RPMI7951 (cell line): ENCODE measurements at places on chromosomes 12 and 14. TPM values are rescaled to one million over a fixed set of nuclear protein-coding genes. Genes with fewer than 3 reads are reported as not detected.

SOS2 gene
- 19.3 and 21.6 TPM in 2 replicates for total RNA-seq

LALBA gene
- total RNA-seq, result not detected in 2 replicates

STX2 gene
- 28.1 and 29.7 TPM in 2 replicates for total RNA-seq

GZMH gene
- not detected in 2 replicates for total RNA-seq

TWF1 gene
- total RNA-seq, result 188 and 222 TPM in 2 replicates

KRT72 gene
- not detected in 2 replicates for total RNA-seq

TMEM63C gene
- total RNA-seq, result not detected in 2 replicates

HHIPL1 gene
- 0.24 and 0.49 TPM in 2 replicates for total RNA-seq

PPP1R36 gene
- total RNA-seq, result 0.48 and 0.78 TPM in 2 replicates

RAB35 gene
- total RNA-seq, result 16.6 and 16.8 TPM in 2 replicates

TRMT61A gene
- total RNA-seq, result 3.8 and 5.3 TPM in 2 replicates

TGFB3 gene
- 1.8 and 3.6 TPM in 2 replicates for total RNA-seq

KCNA5 gene
- total RNA-seq, result not detected in 2 replicates

- no peak for DNase-seq
These were observed 113.3 kb upstream of the ATP2B1 start for GRCh38 chr12:89821896-89822295.

- peak; percentile 61 for DNase-seq
These were observed 81.7 kb upstream of the CCDC91 start for GRCh38 chr12:28108599-28108998.

DNA sequence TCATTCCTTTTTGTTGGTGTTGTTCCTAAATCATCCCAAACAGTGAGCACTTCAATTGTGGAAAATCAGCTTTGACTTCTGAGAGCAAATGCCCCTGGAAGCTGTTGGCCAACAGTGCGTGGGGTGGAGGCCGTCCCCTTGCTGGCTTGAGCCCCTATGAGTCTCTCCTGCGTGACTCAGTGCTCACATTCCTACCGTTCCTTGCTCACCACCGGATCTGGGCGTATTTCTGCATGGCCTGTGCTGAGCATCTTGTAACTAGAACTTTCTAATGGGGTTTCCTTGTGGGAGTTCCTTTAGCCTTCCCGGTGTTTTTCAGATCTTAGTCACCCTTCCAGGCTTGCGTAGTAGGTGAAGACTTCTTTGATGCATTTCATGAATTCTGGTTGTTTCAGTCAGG is 14.7 kb downstream of the SERPINA1 start:
- peak; percentile 95 for DNase-seq

DNA sequence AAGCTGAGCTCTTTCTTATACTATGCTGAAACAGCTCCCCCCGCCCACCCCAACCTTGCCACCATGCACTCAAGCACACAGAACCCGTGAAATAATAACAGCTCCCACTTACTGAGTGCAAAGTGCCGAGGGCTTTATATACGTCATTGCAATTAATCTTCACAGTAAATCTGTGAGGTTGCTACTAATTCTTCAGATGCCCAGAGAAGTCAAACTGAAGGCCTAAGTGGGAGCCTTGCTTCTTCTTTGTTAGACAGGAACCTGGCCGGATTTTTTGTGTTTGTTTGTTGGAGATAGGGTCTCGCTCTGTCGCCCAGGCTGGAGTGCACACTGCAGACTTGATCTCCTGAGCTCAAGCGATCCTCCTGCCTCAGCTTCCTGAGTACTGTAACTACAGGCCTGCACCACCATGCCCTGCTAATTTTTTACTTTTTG is 34.0 kb downstream of the VCPKMT start:
- DNase-seq, result no peak

- no peak for DNase-seq
These were observed 36.8 kb downstream of the RAD52 start for GRCh38 chr12:912466-913235.

DNA sequence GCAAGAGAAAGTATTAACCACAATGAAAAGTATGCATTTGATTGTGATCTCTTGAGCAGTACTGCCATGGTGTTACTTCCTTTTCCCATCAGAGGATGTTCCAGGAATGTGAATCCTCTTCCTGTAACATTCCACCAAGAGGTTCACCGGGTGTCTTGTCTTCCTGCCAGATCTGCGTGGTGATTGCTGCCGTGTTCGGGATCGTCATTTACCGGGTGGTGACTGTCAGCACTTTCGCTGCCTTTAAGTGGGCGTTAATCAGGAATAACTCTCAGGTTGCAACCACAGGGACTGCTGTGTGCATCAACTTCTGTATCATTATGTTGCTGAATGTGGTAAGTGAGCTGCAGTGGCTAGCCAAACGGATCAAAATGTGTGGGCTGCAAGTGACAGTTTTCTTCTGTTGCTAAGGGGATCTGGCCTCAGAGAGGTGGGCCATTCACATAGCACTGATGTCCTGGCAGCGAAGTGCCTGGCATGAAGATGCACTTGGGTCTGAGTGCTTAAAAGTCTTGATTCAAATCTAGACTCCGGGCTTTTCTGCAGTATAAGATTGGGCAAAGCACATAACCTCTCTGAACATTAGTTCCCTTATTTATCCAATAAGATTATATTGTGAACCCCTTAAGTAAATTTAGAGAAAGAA is 123.4 kb downstream of the SLC5A8 start:
- DNase-seq, result peak; percentile 8

GRCh38 chr14:74474376-74474775 is 18.7 kb downstream of the NPC2 start:
- DNase-seq, result no peak

- DNase-seq, result no peak
These were observed 26.2 kb downstream of the BCL11B start for GRCh38 chr14:99245564-99246511.

- peak; percentile 35 for DNase-seq
These were observed 56.7 kb downstream of the DGLUCY start for GRCh38 chr14:91170504-91171121.

GRCh38 chr14:63666335-63666734 is 24.7 kb upstream of the WDR89 start:
- DNase-seq, result no peak

DNA sequence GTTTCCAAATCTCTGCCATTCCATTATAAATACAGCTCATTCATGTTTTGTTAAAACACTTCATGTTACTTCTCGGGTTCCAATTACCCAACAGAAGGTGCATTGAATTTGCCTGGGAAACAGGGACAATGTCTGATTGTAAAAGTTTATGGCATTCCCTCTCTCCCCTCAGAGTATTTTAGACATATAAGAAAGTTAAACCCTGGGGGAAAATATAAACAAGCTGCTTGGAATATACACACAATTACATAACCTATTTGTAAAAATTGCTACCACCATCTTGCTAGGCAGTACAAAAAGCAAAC is 60.0 kb downstream of the BTG1 start:
- no peak for DNase-seq

GRCh38 chr14:75470238-75470797 is 42.5 kb downstream of the JDP2 start:
- no peak for DNase-seq

DNA sequence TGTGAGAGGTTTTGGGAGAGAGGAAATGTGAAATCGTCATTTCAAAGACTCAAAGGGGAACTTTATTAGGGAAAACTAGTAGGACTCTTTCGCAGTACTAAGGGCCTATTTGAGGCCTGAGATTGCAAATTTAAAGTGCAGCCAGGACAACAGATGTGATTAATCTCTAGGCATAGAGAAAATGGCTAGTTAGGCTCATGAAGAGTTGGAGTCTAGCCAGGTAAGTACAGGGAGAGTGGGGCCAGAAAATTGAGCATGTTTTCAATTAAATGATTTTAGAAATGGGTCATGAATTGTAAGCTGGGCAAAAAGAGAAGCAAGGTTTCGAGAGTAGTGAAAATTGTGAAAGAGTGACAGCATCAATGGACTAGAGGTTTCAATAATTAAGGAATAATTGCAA is 91.9 kb upstream of the LMNTD1 start:
- DNase-seq, result no peak

GRCh38 chr14:74591899-74592298 is 20.1 kb downstream of the LTBP2 start:
- DNase-seq, result peak; percentile 29

GRCh38 chr12:91176915-91177314 is 5.7 kb downstream of the DCN start:
- DNase-seq, result no peak

DNA sequence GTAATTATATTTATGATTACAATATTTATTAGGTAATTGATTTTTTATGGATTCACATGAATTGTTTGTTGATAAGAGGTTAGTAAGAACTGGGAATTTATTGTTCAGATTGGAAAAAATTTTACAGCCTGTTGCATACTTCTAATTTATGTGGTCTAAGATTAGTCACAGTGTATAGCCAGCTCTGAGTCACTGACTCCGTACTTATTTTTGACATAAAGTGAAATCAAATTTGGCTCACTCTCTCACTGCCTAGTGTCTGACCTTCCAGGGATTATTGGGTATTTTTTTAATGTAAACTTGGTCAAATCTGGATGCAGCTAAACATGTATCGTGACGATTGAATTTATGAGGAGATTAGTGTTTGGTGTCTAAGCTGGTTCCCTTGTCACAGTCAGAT is 109.3 kb downstream of the PTPRQ start:
- peak; percentile 80 for DNase-seq

GRCh38 chr14:71507681-71508080 is 424.5 kb upstream of the RGS6 start:
- DNase-seq, result no peak

GRCh38 chr12:101931498-101932326 is 54.3 kb downstream of the DRAM1 start:
- DNase-seq, result no peak

DNA sequence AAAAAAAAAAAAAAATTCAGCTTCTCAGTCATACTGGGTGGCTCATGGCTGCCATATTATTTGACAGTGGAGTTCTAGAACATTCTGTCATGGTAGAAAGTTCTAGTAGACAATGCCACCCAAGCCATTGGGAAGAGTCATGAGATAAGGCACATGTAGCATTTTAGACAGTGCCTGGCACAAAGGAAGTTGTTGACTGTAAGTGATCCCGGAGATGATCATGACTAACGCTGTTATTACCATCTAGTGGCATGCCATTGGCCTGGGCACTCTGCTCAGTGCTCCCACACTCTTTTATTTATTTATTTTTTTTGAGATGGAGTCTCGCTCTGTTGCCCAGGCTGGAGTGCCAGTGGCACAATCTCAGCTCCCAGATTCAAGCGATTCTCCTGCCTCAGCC is 80.4 kb downstream of the FOXN4 start:
- DNase-seq, result no peak

- DNase-seq, result no peak
These were observed 592.5 kb upstream of the USP15 start for GRCh38 chr12:61667676-61668075.

DNA sequence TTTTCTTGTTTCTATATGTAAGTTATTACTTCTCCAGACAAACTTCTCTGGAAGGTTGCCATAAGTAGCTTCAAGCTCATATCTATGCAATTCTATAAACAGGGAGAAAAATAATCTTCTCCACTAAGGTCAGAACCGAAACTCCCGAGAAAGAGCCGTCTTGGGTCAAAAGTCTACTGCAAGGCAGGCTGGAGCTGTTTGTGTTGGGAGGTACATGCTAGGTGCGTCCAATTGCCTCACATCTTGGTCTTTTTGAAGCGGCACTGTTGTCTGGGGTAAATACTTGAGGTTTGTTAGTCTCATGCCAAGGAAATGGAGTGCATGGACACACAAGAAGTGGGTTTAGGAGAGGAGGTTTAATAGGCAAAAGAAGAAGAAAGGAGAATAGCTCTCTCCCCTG is 674.7 kb upstream of the TMEM132C start:
- no peak for DNase-seq

- DNase-seq, result no peak
These were observed 97.8 kb downstream of the RPS6KA5 start for GRCh38 chr14:90962505-90963109.

DNA sequence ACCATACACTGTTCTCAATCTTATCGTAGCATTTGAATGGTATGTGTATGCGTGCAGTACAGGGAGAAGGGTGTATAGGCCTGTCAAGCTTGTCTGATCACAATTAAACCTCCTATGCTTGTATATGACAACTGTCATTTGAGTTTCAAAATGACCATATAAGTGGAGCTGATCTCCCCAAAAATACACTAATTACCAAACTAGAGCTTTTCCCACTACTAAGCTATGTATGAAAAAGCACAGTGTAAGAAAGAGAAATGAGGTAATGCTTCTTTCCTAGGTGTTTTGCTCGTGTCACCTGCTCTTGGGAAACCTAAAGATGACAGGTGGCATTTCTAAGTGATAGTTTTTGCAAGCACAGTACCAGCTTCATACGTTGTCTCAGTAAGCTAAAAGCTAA is 1.1 kb upstream of the STK38L start:
- DNase-seq, result no peak

- DNase-seq, result peak; percentile 87
These were observed 68.6 kb downstream of the HMGA2 start for GRCh38 chr12:65892841-65893251.

GRCh38 chr14:75996488-75996887 is 10.9 kb downstream of the IFT43 start:
- no peak for DNase-seq

- DNase-seq, result no peak
These were observed 66.8 kb upstream of the SLCO1C1 start for GRCh38 chr12:20628226-20628787.

- no peak for DNase-seq
These were observed 167.1 kb upstream of the ARHGAP5 start for GRCh38 chr14:31909977-31910376.

DNA sequence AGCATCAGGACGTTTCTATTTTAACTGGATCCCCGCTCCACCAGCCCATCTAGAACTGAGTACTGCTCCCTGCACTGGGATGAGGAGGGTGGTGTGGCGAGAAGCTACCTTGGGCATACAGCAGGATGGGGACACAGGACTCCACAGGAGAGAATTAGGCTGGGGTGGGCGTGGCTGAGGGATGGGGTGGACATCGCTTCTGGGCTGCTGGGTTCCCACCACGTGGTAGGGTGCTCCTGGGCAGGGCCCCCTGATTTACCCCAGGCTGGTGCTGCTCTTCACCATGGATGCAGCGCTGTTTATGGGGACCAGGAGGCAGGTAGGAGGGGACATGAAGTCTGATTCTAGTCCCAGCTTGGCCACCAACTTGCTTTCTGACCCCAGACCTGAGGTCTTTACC is 41.9 kb downstream of the VDR start:
- DNase-seq, result no peak

DNA sequence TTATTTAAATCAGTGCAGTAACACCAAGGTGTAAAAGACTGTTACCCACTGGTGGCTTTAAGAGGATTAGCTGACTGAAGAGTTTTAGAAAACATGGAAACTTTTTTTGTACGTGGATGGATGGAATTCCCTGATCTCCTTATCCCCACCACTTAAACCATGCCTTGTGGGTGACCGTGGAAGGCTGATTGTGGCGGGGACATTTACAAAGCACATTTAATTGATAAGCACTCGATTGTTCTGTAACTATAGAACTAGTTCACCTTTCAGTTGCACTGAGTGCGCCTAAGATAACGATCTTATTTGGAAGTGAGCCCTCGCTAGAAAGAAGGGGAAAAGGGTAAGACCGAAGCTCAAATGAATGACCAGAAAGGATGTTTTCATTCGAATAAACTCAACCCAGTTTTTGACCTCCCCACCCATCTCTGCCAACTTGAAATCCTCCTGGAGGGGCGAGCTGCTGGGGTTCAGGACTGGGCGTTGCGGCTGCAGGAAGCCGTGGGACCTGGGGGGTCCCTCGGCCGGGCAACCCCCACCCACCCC is 688 bp upstream of the RASSF3 start:
- peak; percentile 24 for DNase-seq

- peak; percentile 53 for DNase-seq
These were observed 1.3 kb downstream of the FGD6 start for GRCh38 chr12:95215949-95216348.
